Tibial artery (tissue), 4 donors: ENCODE measurements at places on chromosomes 16 and 17.

DNA sequence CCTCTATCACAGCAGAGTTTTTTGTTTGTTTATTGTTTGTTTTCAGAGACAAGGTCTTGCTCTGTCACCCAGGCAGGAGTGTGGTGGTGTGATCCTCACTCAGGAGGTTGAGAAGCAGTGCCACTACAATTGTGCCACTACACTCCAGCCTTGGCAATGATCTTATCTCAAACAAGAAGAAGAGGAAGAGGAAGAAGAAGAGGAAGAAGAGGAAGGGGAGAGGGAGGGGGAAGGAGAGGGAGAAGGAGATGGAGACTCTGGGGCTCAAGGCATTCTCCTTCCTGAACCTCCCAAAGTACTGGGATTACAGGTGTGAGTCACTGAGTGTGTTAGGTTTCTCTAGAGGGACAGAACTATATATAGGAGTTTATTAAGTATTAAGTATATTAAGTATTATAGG lies 17.1 kb upstream of the C17orf58 start:
- no peak for DNase-seq

DNA sequence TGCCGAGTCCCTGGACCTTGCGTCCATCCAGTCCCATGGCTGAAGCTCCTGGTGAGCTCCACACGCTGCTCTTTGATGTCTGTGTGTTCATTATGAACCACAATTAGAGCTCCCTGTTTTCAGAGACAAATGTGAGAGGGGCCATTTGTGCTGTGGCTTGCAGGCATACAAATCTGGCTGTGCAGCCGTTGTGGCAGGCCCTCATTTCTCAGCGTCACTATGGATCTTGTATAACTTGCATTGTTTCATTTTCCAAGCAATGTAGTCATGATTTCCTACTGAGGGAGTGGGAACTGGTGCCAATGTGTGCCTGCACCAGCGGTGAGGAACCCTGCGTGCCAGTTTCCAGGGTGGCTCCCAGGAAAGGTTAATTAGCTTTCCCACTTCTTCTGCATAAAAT lies 542.6 kb downstream of the TMEM114 start:
- DNase-seq = no peak

- DNase-seq = no peak
These were observed 117.6 kb downstream of the CCT6B start for GRCh38 chr17:34843682-34844081.

DNA sequence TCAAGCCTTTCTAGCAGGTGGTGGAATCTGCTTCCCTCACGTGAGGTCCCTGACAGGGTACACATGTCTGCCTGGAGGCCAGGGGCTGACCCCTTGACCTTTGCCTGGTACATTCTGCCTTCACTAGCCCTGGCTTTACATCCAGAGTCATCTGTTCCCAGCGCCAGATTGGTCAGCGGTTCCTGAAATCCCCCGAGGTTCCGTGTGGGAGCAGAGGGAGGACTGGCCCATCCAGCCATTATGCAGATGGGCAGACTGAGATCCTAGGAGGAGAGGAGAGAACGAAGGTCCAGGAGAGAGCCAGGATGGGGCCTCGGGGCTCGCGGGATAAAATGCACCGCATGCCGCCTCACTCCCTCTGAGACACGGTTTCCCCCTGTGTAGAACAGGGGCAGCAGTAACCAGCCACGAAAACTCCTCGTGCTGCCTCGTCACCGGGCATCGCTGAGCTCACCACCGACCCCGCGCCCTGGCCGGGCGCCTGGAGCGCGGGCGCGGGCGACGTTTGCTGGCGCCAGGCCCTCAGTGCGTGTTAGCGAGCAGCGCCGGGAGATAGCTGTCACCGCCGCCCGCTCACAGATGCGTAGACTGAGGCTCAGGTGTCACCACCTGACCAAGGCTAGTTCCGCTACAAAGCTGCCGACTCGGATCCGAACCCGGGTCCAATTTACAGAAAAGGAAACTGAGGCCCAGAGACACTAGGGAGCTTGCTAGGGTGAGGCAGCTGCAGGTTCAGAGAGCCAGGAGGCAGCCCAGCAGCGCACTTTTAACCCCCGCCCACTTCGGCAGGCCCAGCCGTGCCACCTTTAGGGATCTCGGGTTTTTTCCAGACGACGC lies 811 bp upstream of the MAP2K3 start:
- peak; percentile 45 for DNase-seq

- DNase-seq = peak; percentile 73
These were observed 46.1 kb downstream of the ABCA8 start for GRCh38 chr17:68909066-68909465.

GRCh38 chr16:57422026-57422944 lies 17.7 kb downstream of the CCL17 start:
- DNase-seq = peak; percentile 65

DNA sequence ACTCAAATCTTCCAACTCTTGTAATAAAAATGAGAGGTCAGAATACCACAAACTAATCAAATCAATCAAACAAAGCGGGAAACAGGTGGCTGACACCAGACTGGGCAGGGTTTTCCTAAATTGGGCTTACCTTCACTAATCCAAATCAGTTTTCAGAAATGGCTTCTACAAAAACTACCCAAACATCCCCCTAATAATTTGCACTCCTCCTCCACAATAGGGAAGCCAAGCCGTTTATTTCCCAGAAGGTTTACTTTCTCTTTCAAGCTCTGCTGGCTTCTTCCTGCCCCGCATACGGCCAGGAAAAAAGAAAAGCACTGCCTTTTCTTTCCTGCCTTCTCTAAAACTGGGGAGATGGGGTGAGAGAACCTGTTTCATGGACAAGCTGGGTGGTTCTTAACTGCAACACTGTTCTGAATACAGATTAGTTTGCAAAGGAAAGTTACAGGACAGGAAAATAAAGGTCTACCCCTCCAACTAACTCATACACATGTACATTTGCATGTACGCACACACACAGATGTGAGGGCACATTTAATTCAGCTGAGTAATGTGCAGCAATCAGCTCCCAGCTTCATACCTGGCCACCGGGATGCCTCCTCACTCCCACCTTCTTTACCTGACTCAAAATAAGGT lies 9.2 kb downstream of the STAT3 start:
- no peak for DNase-seq

- no peak for DNase-seq
These were observed 206.2 kb upstream of the IRX5 start for GRCh38 chr16:54724346-54724925.
